ENCODE measurements at places on chromosomes 6 and 20.

- DNase-seq: peak; percentile 38
Measured at GRCh38 chr6:129686941-129687627, 22.9 kb downstream of the ARHGAP18 start.

DNA sequence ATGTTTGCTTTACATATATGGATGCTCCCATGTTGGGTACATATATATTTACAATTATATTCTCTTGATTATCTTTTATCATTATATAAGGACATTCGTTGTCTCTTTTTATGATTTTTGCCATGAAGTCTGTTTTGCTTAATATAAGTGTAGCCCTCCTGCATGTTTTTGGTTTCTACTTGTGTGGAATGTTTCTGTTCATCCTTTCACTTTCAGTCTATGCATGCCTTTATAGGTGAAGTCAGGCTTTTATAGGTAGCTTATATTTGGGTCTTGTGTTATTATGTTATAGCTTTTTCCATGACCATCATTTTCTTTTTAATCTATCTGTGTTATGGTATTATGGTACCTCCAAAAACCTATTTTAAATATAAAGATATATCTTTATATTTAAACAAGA, 612.5 kb upstream of the HS3ST5 start:
- DNase-seq: no peak

GRCh38 chr6:85172705-85173104, 277.2 kb upstream of the NT5E start:
- no peak for DNase-seq

GRCh38 chr6:155791186-155791585, 335.5 kb upstream of the NOX3 start:
- DNase-seq: no peak

- DNase-seq: no peak
Measured at GRCh38 chr20:24109537-24109936, 121.0 kb upstream of the GGTLC1 start.

- DNase-seq: no peak
Measured at GRCh38 chr6:31521835-31522234, 6.9 kb upstream of the MCCD1 start.

GRCh38 chr6:3928111-3928510, 78.9 kb downstream of the FAM50B start:
- DNase-seq: no peak

DNA sequence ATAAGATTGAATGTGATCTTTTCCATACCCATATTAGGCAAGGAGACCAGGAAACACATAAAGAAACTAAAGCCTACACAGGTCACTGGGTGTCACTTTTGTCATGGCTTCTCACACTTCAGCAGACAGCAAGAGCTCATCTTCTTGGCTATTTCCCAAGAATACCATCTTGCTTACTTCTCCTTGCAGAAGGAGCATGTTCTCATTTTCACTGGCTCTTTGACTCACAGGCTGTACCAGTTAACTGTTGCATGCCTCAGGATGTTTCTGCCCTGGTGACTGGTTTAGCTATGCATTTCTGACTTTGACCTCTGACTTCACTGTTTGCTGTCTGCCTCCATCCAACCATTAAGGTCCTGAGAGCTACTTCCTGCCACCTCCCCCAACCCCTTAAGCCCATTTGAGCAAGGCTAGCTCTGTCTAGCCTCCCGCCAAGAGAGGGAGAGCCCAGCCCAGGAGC, 40.3 kb upstream of the OGFRL1 start:
- DNase-seq: no peak

DNA sequence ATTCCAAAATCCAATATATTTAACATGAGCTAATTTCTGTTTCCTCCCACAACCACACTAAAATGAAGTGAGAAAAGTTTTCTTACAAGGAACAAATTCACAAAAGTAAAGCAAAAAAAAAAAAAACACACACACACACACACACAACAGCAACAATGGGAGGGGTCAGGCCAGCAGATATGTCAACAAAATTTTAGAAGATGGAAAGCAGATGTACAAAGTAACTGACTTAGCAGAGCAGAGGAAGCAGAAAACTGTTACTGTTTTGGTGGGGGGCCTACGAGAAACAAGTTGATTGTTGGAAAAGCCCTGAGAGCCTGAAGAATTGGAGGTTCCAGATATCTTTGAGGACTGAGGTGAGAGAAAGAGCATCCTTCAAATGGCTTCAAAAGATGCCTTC, 11.7 kb downstream of the EPB41L2 start:
- DNase-seq: no peak

DNA sequence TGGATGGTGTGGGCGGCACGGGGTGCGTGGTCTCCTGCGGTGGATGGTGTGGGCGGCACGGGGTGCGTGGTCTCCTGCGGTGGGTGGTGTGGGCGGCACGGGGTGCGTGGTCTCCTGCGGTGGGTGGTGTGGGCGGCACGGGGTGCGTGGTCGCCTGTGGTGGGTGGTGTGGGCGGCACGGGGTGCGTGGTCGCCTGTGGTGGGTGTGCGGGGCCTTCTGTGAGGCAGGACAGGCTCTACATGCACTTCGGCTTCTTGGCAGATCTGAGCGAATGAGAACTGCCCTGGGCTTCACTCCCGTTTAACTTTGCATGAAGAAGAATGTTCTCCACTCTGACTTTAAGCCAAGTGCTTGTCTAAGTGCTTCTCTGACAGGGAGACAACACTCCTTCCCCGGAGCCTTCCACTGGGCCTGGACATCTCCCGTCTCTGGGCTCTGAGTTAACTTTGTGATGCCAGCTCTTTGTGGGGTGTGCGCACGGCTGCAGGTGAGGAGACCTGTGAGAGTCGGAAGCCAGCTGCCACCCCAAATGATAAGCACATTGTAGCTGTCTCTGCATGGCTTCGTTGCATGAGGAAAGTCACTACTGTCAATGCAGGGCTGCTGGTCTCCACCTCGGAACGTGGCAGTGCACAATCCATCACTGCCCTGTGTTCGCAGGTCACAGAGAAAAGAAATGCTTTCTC, 244.8 kb downstream of the DLL1 start:
- DNase-seq: no peak

DNA sequence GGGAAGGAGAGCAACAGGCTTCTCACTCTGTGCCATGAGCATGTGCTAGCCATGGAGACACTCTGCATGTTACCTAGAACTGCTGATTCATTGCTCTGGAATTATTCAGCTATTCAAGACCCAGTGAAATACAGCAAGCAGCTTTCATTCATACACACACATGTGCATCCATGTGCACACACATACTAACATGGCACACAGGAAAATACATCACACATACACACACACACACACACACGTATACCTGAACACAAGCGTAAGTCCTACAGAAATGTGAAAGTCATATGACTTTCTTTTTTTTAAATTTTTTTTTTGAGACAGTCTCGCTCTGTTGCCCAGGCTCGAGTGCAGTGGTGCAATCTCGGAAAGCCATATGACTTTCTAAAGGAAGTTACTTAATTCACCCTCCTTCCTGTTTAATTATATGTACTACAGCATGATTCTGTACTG, 108.2 kb upstream of the NFATC2 start:
- DNase-seq: no peak

DNA sequence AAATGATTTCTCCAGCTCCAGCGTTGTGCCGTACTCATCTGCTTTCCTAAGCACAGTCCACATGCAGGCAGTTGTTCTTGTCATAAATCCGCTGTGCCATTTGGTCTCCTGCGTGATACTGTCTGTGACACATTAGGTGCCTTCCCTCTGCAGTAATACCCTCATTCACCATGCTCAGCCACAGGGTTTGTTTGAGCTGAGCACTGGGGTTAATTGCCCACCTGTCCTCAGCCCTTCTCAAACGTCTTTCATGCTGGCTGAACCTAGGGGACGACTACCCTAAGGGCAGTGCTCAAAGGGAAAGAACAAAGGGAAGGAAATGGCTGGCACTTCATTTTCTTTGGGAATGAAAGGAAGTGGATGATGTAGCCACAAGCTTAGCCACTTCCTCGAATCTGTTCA, 64.2 kb upstream of the MYLIP start:
- no peak for DNase-seq

DNA sequence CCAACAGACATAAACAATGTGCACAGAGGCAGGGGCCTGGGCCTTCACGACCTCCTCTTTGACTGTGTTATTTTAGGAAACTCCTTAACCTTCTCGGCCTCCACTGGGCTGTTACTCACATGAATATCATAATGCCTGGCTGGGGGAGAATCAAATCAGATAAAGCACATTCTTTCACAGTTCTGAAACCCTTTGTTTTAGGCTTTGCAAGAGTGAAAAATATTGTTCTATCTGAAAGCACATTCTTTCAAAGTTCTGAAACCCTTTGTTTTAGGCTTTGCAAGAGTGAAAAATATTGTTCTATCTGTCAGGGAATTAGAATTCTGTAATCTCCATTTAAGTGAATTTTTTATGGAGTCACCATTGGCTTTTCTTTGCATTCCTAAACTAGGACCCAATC, 50.7 kb upstream of the SYNDIG1 start:
- DNase-seq: no peak

- DNase-seq: no peak
Measured at GRCh38 chr6:152979116-152979515, 3.7 kb downstream of the FBXO5 start.

GRCh38 chr6:100751590-100751989, 129.5 kb downstream of the ASCC3 start:
- no peak for DNase-seq

- no peak for DNase-seq
Measured at GRCh38 chr6:24481449-24481848, 7.9 kb downstream of the GPLD1 start.

- no peak for DNase-seq
Measured at GRCh38 chr6:163419413-163420288, 5.1 kb downstream of the QKI start.

DNA sequence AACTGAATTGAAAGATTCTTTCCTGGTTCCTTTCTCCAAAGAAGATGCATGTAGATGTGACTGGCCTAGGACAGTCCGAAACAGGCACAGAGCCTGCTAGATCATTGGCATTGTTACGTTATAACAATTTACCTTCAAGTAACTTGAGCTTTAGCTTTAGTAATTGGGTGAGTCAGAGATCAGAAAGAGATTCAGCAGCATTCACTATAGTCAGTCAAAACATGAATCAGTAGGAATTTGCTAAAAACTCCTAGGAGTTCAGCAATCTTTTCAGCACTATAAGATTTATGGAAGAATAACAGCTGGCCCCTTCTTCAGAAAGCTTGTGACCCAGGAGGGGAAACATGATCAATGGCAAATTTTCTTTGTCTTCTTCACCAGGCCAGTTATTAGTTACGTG, 281.7 kb upstream of the PRDM1 start:
- no peak for DNase-seq

- no peak for DNase-seq
Measured at GRCh38 chr6:113998811-113999210, 27.9 kb upstream of the HDAC2 start.

DNA sequence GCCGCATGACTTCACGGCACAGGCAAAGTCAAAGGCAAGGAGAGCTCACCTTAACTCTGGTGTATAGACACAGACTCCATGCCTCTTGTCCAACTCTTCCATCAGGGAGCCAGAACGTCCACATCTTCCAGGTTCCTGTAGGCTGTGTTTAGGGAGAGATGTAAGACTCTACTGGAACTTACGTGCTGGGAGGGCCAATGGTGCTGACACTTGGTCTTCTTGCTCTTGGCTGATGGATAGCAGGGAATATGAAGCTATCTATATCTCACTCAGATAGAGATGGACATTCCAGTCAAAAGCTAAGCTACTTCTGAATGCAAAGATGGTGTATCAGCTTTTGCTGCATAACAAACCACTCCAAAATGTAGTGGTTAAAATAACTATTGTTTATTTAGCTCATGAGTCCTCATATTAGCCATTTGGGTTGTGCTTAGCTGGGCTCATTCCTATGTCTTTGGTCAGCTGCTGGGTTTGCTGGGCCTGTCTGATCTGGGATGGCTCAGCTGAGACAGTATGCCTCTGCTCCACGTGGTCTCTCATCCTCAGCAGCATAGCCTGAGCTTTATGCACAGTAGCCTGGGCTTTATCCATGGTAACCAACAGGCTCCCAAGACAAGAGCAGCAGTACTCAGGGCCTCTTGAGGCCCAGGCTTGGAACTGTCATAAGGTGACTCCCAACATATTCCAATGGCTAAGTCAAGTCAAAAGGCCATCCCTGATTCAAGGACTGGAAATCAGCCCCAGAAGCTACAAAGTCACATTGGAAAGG, 111.6 kb downstream of the SNX5 start:
- DNase-seq: no peak

GRCh38 chr6:38320843-38321242, 318.9 kb downstream of the BTBD9 start:
- no peak for DNase-seq

- DNase-seq: no peak
Measured at GRCh38 chr6:98942263-98942803, 5.4 kb downstream of the FBXL4 start.

- no peak for DNase-seq
Measured at GRCh38 chr6:42142118-42142835, at the start of gene C6orf132. TSS of gene C6orf132 (minus strand) at chr6:42142620. CDS start at chr6:42142444, 176 bp downstream.

DNA sequence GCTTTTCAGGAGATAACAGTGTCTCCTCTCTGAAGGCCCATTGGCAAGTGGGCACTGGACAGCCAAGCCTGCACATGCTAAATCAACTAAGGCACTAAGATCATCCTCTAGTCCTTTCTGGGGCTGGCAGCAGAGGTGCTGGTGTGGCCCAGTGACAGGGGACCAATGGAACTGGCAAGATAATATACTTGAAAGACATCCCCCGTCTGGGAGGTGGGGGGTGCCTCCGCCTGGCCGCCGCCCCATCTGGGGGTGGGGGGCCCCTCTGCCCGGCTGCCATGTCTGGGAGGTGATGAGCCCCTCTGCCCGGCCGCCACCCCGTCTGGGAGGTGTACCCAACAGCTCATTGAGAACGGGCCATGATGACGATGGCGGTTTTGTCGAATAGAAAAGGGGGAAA, 223.3 kb downstream of the UNC5CL start:
- no peak for DNase-seq

DNA sequence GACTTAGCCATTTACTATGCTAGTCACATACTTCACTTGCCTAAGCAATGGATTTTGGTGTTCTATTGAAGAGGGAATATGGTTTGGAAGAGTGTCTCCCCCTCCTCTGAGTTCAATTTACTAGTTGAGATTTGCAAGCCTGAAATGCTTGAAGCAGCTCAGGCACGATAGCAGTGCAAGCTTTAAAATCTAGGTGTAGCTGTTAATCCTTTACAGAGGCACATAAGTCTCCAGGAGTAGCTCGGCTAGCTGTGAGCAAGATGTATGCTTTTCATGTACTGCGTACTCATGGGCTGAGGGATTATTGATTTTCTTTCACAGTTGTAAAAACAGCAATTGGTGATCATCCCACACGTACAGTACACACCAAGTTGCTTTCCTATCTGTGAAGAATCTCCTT, 726 bp downstream of the FLRT3 start:
- DNase-seq: no peak

GRCh38 chr20:32333181-32333987, 24.7 kb upstream of the ASXL1 start:
- no peak for DNase-seq

- DNase-seq: no peak
Measured at GRCh38 chr6:56243518-56244070, 3.8 kb downstream of the COL21A1 start.

DNA sequence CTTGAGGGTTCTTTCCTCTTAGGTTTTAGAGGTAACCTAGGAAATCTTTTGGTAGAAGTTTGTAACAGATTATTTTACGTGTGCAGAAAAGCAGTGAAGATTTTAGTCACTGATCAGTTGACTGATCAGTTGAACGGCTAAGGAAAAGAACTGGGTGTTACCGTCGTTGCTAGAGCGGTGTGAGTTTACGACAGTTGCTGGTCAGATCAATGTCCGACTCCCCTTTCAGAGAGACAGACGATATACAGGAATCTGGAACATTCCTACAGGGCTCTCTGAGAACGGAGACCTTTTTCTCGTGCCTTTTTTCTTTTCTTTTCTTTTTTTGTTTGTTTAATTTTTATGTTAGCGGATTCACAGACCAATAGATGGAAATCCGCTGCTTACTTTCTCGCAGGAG, 132.1 kb upstream of the ZNF184 start:
- DNase-seq: no peak
